Umbilical cord (tissue), 2 donors: ENCODE measurements at places on chromosomes 3 and 15. TPM values are rescaled to one million over a fixed set of nuclear protein-coding genes. Genes with fewer than 3 reads are reported as not detected.
A peak's percentile ranks its signal among the peaks of the same experiment; 100 is the strongest.

GRCh38 chr3:31250116-31250777, 282.5 kb upstream of the STT3B start:
- no peak for DNase-seq

GRCh38 chr15:28123408-28124023, 24.4 kb upstream of the OCA2 start:
- DNase-seq: peak; percentile 77

DNA sequence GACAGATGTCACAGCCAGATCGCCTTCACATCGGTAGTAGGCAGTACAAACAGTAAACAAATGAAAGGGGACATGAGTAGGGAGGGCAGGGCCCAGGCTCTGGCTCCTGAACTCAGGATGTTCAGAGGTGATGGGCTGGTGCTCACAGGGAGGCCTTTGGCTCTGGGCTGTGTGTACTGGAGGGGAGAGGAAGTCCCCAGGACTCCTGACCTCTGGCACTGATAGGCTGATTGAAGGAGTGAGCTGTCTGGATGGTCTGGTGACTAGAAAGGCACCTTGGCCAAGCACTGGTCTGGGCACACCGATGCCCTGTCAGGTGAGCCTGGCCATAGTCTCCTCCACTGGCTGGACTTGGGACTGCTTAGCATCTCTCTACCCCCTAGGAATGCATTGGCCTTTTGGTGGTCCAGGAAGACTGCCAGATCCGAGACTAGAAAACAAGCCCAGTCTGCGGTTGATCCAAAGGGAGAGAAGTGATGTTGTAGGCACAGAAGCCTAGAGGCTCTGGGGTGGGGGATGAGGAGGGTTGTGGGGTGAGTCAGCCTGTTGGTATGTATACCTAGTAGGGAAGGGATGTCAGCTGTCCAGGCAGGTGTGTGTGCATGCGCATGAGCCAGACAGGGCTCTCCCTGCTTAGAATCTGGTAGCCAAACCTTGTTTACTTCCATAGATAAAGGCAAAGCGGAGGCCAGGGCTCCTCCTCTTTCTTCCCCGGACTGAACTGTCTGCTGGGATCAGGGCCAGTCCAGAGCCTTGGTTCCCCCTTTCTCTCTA, 1.9 kb downstream of the SPINT1 start:
- peak; percentile 51 for DNase-seq

Gene GPR149
- 1.7 TPM for total RNA-seq

Gene AGBL1
- total RNA-seq: 4.8 TPM
